ENCODE measurements at places on chromosomes 7 and 10.

DNA sequence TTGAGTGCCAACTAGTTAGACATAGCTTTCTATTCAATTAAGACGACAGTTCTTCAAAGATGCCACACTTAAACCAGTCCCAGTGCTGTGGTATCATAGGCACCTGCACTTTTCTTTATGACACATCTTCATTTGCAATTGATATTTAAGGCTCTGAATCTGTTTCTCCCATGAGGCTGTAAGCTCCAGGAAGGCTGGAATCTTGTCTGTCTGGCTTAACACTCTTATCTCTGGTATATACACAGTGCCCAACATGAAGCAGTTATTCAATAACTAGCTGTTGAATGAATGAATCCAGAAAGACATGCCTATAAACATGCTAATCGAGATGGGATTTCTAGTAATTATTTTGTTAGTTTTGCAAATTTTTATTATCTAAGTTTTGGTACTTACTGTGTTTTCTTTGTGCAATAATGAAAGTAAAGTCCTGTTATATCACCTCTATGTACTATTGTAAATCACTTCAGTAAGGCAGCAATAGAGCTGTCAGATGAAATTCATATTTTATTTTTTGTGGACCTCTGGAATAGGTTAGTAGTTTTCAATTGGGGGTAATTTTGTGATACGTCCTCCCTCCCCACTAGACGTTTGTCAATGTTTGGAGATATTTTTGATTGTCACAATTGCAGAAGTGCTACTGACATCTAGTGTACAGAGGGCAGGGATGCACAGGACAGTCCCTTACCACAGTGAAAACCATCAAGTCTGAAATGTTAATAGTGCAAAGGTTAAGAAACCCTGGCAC, 51.3 kb upstream of the STEAP4 start:
- peak; percentile 13 for DNase-seq

GRCh38 chr10:58087896-58088295, 179.8 kb downstream of the IPMK start:
- DNase-seq = no peak

GRCh38 chr7:91201442-91202113, 62.7 kb upstream of the FZD1 start:
- no peak for DNase-seq

- no peak for DNase-seq
Observed at GRCh38 chr7:1062296-1063294, 18.2 kb downstream of the GPR146 start.

DNA sequence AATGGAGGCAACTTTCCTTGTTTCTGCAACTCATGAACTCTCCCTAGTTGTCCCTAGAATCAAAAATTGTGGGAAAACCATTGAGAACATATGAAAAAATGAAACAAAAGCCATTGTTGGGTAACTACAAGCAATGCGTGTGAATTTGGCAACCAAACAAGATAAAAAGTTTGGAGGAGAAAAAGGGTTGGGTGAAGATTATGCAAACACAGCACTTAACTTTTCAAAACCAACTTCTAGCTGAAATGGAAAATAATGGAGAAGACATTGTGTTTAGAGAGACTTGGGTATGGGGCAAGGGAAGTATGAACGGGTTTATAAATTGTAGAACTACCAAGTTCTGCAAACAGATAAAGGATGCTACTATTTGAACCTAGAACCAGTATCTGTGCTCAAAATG, 89.0 kb upstream of the SVIL start:
- no peak for DNase-seq

GRCh38 chr10:70673043-70673928, 980 bp downstream of the ADAMTS14 start:
- DNase-seq = peak; percentile 88

DNA sequence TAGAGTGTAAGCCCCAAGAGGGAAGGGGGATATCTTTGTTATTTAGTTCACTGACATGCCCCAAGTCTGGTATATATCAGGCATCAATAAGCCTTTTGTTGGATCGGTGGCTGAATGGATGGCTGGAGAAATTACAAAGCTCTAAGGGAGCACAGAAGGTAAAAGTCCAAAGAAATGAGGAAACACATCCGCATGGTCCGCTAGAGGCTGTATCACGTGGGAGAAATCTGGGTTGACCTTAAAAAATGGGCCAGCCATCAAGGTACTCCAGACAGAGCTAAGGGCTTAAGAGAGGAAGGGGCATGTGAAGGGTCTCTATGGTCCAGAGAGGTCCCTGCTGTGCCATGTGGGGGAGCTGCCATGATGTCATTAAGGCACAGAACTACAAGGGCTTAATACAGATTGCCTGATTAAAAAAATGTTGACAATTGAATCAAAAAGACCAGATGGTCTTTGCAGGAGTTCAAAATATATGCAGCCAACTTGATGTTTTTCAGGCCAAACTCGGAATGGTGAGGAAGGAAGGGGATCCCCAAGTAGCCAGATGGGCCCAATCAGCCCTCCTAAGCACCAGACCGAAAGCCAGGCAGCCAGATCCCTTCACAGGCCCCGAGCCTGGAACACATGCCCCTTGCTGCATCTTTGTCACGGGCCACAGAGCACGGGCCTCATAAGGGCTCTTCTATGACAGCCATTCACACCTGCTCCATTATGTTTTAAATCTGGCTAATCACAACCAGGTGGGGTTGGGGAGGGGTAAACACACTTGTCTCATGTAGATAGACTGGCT, 31.9 kb downstream of the SCRN1 start:
- no peak for DNase-seq

- DNase-seq = no peak
Observed at GRCh38 chr10:71248210-71248609, 35.8 kb downstream of the UNC5B start.

DNA sequence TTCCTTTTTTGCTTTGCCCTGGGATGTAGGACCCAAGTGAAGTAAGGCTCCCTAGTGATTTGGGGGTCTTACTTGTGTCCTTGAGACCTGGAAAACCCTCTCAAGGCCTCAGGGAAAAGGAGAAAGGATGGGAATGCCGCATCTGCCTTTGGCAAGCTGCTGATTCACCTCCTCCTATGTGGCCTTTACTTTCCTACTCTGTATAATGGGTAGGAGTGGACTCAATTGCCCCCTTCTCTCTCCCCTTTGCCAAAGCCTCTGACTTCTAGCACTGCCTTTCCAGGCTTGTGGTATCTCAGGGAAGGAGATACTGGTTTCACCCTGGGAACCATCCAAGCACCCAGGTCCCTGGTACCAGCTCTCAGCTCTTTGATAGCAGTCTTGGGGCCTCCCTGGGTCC, 35.4 kb downstream of the UNC5B start:
- DNase-seq = no peak

GRCh38 chr7:36283181-36283580, 106.5 kb upstream of the ANLN start:
- no peak for DNase-seq

GRCh38 chr10:128398999-128399398, 272.8 kb upstream of the MKI67 start:
- DNase-seq = no peak

DNA sequence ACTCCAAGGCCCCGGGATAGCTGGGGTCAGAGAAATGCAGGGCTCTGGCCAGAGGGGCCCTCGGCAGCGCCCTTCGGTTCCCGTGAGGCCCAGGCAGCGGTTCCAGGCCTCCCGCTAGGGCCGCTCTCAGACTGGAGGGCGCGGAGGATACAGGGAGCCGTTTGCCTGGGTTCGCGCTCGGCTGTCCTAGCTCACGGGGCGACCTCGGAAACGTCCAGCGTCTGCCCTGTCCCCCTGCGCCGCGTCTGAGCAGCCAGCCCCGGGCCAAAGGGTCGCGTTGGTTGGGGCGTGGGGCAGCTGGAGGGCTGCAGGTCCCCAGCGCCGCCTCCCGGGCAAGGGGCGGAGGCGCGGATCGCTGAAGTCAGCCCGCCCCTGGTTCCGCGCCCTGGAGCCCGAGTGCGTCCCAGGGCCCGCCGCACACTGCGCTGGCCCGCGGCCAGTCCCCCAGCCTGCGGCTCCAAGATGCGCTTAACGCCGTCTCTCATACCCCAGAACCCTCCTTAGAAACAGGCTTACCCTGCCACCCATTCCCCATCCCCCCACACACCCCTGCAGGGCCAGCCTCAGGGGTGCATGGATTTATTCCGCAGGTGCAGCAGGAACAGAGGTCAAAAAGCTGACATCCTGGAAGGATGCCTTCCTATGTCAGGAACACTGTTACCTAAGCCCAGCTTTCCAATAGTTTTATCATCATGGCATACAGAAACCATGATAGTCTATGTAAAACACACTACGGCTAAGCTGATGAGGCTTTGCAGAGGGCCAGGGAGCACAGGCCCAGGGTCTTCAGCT, 22.1 kb upstream of the OPN4 start:
- peak; percentile 34 for DNase-seq

DNA sequence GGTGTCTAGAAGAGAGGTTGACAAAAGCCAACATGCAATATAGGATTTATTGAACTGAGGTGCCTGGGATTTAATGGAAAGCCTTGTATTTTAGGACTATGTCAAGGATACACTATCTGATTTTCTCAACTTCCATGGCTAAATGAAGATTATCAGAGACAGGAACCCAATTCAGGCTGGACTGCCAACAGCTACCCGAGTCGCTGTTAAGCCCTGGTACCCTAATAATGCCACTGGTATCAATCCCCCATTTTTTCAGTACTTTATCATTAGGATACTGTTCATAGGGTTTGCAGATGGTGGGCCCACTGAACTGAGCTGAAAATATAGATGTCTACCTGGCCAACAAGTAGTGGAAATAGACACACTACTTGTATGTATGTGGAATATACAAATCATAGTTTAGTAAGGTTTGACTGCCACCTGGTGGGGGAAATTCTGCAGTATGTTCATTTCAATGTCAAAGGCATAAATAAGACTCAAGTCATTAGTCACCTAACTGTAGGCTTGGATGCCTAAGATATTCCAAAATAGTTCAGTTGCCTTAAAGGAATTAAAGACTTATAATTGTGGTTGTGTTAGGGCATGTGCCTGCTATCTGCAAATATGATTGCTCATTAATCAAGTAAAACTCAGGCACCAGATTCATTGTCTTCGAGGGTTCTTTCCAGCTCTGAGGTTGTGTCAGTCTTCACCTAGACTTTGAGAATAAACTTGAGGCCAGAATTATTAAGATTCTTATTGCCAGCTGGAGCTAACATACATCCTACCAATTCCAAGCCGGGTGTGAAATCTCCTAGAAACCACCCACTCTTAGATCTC, 34.1 kb upstream of the NOBOX start:
- DNase-seq = peak; percentile 55

DNA sequence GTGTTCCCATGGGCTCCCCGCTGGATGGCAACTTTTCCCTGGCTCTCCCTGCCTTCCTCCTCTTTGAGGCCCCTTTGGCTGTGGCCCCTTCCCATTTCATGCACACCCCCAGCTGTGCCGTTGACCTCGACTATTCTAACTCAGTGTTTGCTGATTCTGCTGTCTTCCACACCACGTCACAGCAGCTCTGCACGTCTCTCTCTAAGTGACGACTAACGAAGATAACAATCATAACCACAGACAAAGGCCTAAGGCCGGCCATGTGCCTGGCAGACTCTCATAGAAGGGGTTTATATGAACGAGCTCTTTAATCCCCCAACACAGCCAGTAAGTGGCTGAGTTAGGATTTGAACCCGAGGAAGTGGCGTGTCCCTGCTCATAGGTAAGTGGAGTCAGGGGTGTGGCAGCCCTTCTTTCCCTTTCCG, 151.5 kb upstream of the SHH start:
- DNase-seq = no peak

- DNase-seq = peak; percentile 49
Observed at GRCh38 chr10:33234831-33235237, 99.6 kb downstream of the NRP1 start.

DNA sequence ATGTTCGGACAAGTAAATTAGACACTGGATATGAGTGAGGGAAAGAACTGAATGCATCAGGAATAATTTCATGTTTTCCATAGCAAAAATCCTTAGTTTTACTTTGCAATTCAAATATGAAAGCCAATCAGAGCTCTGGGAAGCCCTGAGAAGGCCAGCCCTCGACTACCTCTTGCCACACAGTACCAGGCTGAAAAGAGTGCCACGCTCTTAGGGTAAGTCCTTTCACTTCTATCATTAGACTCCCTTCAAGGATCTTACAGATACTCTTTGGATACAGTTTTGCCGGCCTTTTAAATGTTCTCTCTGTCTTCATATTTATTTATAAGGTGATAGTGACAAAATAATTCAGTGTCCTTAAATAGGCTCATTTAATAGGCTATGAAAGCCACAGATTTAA, 1.9 kb downstream of the COBL start:
- DNase-seq = no peak

GRCh38 chr10:12594448-12594944, 245.1 kb downstream of the CAMK1D start:
- no peak for DNase-seq

DNA sequence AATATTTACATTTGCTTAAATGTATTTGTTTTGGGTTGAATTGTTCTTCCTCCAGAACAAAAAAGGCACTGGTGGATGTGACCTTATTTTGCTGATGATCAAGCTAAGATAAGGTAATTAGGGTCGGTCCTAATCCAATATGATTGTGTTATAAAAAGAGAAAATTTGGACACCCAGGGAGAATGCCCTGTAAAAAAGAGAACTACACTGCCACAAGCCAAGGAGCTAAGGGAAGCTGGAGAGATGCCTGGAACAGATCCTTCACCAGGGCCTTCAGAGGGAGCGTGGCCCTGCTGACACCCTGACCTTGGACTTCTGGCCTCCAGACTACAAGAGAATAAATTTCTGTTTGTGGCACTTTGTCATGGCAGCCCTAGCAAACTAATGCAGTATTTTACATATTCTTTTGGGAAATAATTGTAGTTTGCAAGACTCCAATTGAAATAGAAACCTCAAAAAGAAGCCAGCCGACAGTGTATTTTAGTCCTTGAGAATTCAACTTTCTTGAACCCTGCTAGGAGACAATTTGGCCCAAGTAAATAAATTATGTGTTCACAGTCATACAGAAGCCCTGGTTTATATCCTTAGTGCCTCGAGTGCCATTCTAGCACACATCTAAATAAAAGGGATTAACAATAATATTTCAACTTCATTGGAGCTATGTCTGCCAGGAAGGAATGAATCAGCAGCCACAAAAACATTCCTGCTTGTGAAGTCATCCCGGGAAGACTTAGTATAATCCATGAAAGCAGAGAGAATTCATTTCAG, 164.6 kb downstream of the PKD1L1 start:
- DNase-seq = peak; percentile 98
